Cerebellar nuclear complex (tissue), 1 donor: ENCODE measurements at places on chromosomes 12 and 14.

- DNase-seq: no peak
These were observed 31.2 kb upstream of the KLC1 start for GRCh38 chr14:103597623-103598377.

GRCh38 chr12:60317361-60317760 is 721.5 kb downstream of the SLC16A7 start:
- DNase-seq: no peak

DNA sequence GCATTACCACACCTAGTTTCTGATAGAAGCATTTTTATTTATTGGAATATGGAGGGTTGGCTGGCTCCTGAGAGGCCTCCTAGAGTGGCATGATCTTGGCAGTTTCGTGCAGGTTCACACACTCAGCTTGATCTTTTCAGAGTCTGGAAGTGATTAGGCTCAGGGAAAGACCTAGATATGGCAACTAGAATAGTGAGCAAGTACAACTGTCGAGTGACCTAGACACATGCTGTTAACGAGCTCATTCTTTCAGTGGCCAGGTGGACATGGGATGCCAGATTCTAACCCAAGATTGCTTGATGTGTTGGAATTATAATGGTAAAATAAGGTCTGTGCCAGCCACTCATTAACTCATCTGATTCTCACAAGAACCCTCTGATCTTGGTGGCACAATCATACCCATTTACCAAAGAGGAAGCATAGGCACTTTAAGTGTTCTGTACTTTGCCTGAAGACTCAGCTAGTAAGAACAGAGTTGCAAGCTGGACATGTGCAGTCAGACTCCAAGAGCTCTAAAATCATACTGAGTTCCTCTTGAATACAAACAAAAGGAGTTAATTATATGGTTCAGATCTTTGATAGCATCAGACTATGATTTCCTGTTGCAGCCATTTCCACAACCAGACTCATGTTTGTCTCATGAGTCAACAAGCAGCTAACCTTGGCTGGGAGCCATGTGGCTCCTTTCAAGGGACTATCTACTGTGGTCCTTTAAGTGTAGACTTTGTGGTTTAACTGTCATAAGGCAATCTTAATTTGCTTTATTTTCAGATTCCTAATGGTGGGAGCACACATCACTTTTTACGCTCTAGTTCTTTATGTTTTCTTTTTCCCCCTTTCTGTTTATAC is 144.2 kb downstream of the PLEKHA5 start:
- no peak for DNase-seq

- no peak for DNase-seq
These were observed 146.7 kb downstream of the ACSS3 start for GRCh38 chr12:81224626-81225025.

DNA sequence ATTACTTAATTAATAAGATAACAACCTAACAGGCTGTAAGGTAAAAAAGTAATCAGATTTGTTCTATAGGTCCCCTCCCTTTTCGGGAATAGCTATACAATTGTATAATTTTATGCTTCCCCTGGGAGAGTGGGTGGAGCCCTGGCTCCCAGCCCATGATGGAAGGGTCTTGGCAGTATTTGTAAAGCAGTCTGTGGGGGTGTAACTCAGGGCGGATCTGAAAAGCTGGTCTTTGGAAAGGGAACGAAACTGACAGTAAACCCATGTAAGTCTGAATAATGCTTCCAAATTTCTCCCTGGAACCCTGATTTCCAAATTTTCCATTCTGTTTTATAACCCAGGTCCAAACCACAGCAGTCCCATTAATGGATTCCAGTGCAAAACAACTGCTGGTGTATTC is 110.4 kb downstream of the DAD1 start:
- no peak for DNase-seq

GRCh38 chr12:126157575-126157966 is 1092.3 kb downstream of the AACS start:
- no peak for DNase-seq

- no peak for DNase-seq
These were observed 25.0 kb downstream of the ELK3 start for GRCh38 chr12:96218989-96219678.
